Psoas muscle (tissue), 8 donors: ENCODE measurements at places on chromosomes 13 and 19.

DNA sequence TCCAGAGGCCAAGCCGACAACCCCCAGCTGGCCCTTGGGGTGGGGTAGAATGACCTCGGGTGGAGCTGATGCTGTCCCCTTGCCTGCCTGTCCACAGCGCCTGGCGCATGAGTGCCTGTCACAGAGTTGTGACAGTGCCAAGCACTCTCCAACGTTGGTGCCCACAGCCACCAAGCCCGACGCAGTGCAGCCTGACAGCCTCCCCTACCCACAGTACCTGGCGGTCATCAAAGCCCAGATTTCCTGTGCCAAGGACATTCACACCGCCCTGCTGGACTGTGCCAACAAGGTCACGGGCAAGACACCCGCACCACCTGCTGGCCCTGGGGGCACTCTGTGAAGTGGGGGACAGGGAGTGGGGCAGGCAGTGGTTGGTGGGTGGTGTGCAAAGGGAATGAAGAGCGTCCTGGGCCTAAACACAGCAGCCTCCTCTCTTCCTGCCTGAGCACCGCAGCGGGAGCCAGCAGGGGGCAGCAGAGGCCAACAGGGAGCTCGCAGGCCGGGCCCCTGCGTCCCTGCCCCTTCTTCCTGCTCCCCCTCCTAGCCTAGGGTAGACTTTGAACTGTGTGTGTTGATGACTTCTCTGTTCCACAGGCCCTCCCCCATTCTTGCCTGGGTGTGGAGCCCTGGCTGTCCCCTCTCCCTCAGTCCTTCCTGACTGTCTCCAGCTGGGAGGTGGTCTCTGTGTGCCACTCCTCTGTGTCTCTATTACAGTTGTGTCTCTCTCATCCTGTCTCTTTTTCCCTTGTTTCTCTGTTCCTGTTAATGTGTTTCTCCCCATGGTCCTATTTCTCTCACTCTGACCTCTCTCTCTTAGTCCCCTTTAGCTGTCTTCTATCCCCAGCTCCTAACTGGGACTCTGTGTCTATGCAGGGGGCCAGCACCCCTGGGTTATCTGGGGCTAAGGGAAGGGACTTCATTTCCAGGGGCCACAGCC is 6.5 kb downstream of the MED29 start:
- DNase-seq: peak; percentile 96

GRCh38 chr19:46015687-46016425 is 7.0 kb downstream of the PGLYRP1 start:
- no peak for DNase-seq

DNA sequence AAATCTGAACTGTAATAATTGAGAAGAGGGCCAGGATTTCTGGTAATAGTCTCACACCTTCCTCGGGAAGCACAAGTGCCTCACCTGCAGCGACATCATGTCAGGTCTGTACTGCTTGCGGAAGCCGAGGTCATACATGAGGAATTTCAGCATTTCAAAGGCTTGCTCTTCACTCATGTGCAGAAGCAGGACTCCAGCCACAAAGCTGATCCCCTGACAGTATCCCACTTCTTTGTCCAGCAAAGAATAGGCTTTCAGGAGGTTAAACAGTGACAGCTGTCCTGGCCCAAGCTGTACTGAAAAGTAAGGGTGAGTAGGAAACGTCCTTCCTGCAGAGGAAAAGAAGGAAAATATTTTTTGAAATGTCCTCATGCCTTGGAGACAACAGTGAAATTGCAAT is 182.7 kb downstream of the TBC1D4 start:
- DNase-seq: no peak

DNA sequence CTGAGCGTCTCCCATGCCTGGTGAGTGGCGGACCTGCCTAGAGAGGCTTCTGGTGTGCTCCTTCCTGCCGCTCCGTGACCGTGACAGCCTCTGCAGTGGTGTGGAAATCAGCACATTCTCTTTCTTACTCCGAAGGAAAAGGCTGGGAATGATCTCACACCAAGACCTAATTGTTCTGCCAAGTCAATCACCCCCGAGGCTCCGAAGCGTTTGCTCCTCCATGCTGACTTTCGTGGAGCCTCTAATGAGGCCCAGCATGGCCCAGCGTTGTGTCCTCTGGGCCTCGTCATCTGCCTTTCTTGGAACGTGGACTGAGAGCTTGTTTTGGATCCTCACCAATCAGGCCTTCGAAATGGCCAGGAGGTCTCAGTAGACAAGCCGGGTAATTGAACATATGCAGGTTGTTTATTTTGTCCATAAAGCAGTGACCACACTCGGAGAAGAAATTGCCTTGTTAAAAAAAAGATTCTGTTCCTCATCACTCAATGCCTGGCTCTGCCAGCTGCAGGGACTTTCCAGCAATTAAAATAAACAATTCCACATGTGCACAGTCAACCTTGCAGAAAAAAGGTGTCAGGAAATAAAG is 107.1 kb downstream of the UBL3 start:
- peak; percentile 80 for DNase-seq

GRCh38 chr19:38944981-38945506 is 14.3 kb downstream of the MRPS12 start:
- DNase-seq: no peak

DNA sequence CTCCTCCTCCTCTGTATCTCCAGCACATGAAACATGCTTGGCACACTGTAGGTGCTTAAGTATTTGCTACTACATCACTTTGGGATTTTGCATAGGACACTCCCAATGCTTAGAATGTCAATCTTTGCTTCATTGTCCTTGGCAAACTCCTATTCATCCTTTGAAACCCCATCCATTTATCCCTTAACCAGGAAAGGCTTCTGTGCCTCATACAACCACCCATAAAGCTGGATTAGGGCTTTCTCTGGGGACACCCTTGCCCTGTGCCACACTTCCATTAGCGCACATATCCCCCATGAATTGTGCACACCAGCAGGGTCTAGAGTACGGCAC is 5.8 kb upstream of the EPS8L1 start:
- no peak for DNase-seq

- DNase-seq: no peak
Observed at GRCh38 chr19:52778811-52779210, 7.8 kb downstream of the ZNF600 start.

GRCh38 chr19:11887234-11887610 is 360 bp upstream of the ZNF69 start:
- DNase-seq: no peak

- DNase-seq: no peak
Observed at GRCh38 chr13:110380359-110381028, 73.4 kb downstream of the COL4A2 start.

DNA sequence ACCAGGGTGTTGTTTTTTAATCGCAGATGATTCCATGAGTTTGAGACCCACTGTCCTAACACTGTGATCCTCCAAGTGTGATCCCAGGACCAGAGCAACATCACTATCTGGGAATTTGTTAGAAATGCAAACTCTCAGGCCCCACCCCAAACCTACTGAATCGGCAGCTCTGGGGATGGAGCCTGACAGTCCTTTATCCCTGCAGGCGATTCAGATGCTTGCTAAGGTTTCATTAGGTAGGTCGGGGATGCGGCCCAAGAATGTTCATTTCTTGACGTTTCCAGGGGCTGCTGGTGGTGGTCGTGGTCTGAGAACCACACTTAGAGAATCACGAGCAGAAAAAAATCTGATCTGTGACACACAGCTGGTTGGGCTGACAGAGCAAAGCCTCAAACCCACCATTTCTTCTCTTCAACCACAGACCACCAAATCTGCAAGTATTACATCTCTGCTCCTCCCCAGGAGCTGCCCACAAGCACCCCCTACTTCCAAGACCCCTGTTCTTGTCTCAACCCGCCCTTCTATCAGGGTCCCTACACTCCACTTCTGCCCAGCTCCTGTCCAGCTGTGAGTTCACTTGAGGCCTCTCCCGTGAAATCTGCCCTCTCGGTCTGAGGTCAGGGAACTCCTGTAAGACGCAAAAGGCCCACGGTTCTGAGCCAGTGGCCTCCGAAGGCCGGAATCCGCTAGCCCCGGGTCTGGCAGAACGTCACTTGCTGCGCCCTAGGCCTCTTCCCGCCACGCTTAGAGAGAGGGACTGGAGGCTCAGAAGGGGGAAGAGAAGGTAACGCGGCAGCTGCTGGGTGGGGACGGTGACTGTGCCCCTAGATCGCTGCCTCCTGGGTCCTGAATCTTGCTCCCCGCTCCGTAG is 1.1 kb upstream of the FARP1 start:
- DNase-seq: peak; percentile 22

DNA sequence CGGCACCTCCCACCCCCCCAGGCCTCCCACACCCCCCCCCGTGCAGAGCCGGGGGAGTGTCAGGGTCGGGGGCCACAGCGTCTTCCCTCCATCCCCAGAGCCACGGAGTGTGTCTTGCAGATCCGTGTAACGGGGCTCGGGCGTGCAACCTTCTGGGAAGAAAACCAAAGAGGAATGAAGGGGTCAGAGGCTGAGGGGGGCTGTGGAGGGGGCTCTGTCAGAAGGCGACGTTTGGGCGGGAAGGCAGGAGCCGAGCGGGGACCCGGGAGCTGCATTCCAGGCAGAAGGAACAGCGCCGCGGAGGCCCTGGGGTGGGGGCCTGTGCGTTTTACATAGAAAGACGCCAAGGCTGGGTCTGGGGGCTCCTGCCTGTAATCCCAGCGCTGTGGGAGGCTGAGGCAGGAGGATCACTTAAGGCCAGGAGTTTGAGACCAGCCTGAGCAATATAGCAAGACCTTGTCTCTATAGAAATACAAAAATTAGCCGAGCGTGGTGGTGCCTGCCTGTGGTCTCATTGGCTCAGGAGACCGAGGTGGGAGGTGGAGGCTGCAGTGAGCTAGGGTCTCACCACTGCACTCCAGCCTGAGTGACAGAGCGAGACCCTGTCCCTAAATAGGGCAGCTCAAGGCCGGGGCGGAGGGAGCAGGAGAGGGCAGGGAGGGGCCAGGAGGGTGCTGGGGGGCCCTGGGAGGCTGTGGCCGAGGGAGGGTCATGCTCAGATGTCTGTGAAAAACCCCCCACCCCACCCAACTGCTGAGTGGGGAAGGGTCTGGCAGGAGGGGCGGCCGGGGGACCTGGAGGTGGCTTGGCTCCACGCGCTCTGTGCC is 27.8 kb downstream of the ARID3A start:
- no peak for DNase-seq
